NCI-H1105 (cell line): ENCODE measurements at places on chromosomes 7 and 10.

- no peak for DNase-seq
These were observed 559.6 kb downstream of the GATA3 start for GRCh38 chr10:8614054-8614565.

DNA sequence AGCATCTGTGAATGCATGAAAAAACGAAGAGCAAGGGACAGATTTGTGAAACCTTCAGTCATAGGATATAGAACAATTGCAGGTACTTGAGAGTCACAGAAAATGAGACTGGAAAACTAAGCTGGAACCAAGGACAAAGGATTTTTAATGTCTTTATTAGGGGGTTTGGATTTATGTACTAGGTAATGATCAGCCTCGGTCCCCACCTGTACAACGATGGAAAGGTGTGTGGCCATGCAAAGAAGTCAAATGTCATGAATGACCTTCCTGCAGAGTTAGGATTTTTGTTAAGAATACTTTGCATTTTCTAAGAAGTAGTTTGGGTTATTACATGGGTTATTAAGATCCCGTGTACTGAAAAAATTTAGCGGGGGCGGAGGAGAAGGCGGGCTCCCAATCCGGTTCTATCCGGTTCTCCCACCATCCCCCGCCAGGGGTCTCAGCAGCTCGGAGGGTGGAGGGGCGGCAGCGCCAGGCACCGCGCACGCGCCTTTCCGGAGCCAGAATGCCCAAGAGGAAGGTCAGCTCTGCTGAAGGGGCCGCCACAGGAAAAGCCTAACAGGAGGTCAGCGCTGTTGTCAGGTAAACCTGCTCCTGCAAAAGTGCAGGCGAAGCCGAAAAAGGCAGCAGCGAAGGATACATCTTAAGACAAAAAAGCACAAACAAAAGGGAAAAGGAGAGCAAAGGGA, 327.5 kb upstream of the PLXDC2 start:
- no peak for DNase-seq

GRCh38 chr7:4525884-4526283, 156.2 kb upstream of the FOXK1 start:
- no peak for DNase-seq

- DNase-seq = peak; percentile 91
These were observed 162.3 kb downstream of the SEM1 start for GRCh38 chr7:96547371-96547811.

GRCh38 chr7:127959770-127960169, 71.5 kb downstream of the LRRC4 start:
- DNase-seq = no peak

DNA sequence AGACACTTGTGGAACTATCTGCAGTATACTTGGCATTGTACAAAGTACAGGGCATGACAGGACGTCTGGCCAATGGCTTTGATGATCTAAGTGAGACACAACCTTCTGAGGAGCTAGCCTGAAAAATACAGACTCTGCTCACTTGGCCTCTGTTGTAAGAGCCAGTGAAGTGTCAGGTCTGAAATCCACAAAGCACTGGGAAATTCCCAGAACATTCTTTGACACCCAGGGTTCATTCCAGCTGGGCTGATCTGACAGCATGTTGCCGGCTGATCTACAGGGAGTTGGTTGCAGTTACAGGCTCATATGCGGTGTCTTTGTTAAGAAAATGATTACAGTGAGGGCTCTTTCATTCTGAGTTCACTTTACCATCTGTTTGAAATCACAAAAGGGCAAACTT, 354.6 kb downstream of the PHF14 start:
- no peak for DNase-seq

DNA sequence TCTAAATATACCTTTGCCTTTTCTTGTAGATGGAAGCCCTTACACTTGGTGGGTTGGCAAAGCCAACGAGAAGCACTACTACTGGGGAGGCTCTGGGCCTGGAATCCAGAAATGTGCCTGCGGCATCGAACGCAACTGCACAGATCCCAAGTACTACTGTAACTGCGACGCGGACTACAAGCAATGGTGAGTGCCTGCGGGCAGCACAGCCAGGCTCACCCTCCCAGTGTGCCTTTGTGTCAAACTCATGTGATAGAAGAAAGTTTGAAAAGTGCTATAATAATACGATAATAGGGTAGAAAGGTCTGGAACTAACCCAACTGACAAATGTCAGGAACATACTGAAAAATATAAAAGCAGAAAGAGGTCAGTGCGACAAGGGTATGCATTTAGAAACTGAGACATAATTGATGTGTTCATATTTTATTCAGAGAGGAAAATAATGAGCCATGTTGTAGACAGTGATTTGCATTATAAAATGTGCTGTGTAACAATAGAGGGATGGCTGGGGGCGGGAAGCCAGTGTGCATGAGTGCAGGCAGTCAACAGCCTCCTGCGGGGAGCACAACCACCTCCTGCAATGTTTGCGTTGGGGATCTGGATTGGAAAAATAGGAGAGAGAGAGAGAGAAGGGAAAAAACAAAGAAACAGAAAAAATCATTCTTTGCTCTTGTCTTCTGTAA, 686.9 kb upstream of the C7orf33 start:
- DNase-seq = no peak

DNA sequence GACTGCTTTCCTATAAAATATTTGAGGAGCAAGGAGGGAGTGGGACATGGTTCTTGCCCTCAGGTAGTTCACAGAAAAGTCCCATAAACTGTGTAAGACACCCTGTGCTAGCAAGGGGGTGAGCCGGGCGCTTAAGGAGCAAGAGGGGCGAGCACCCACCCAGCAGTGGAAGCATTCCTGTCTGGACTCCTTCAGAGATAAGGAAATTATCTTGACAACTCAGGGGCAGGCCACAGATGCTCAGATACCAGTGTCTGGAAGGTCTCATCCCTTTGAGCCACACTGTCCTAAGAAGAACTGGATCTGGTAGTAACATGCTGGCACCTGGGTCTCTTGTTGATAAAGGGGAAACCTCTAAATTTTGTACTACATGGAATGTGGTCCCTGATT, 54.1 kb downstream of the DAGLB start:
- DNase-seq = no peak

- DNase-seq = no peak
These were observed 9.6 kb downstream of the ZNF398 start for GRCh38 chr7:149156898-149157297.

DNA sequence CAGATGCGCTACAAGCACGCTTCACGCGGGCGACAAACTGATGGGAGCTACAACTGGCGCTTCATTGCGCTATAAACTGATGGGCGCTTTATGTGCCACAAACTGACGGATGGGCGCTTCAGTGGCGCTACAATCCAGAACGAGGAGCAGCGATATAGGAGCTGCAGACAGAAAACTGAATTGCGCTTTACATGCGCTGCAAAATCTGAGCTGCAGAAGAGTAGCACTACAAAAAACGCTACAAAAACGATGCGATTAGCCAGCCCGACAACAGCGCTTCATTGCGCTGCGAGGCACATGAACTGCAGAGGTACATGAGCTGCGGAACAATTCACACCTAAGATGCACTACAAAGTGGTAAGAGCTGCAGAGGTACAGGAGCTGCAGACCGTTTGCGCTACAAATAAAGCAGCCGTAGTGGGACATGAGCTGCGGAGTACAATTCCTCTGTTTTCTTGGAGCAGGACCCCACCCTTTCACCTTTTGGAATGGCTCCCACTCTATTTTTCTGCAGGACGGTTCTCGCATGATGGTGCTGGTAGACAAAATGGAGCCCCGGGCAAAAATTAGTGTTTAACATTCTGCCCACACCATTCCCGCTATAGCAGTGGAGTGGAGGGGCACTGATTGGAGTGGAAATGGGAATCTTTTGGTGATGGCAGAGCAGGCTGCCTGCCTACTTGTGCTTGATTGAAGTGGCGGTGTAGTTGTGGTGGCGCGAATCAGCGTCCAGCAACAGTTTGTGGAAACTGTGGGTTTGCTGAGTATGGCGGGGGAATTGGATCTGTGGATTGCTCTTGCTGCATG, 1.2 kb upstream of the SGCE start:
- DNase-seq = peak; percentile 23

DNA sequence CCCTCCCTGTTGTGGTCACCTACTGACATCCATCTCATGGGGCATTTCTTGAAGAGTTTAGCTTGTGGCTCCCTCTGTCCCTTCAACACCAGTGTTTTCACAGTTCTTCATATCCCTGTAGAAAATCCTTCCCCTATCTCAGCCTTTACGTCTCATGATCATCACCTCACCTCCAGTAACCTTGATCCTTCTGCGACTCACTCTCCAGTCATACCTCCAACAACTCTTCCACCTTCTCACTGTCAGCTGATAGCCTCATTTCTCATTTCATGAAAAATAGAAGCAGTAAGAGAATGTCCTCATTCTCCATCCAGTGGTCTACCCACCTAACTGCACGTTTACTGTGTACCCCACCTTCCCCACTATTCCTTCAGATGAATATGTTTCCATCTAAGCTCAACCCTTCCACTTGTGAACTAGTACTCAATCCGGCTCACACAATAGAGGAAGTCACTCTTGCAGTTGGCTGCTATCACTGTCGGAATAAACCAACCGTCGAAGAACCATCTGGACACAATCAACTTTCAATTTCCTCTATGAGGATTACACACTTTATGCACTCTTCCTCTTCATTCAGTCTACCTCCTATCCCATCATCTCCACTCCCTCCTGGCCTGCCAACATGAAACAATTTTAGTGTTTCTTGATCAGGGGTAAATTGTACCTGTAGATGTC, 256.0 kb downstream of the AHR start:
- DNase-seq = no peak

DNA sequence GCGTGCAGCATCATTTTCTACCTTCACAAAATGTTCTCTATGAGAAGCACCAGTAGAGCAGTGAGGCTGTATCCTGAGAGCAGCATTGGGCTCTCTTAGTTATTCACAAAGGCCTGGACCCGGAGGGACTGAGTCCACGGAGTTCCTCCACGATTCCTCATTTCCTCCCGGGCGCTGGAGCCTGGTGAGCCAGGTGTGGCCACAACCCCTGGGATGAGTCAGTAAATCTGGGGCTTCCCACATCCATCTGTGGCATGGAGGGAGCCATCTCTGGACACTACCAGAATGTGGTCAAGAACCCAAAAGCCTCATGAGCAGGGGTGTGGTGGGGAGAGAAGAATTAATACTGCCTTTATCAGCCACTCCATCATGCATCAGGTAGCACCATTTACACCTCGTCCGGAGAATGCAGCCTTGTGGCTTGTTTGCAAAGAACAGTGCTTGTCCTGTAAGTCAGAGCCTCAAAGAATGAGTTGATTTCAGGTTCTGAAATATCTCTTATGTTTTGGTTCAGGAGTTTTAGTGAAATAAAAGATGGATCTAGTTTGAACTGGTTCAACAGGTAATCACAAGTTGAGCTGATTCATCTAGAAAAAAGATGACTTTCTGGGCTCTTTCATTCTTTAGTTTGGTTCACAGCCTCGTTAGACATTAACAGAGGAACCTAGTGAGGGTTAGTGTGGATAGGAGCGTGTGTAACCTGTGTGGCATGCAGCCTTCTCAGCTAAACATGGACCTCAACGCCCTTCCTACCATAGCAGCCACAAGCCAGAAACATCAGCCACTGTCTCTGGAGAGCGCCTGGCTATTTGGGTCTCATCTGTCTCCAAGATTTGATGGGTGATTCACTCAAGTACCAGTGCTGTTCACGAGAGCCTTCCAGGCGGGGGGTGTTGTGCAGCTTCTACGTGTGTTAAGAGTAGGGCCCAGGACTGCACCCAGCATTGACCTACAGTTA, 95.2 kb downstream of the WDR37 start:
- no peak for DNase-seq

GRCh38 chr10:35486297-35486990, 118.7 kb upstream of the GJD4 start:
- DNase-seq = no peak

DNA sequence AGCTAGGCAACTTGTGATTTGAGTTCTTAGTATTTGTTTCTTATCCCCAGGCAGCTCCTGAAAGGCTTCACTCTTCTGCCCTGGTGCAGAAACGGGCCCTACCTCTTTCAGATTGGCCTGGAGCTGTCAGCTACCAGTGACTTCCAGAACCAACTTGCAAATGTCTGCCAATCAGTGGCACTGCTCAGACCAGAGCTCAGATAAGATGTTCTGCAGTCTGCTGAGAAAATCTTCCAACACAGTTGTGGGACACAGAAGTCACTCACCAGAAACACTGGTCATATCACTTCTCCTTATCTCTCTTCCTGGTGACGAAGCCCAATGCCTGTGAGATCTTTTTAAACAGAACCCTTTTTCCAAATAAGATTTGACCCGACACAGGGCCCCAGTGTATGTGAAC, 81.9 kb upstream of the DUSP5 start:
- DNase-seq = no peak

- no peak for DNase-seq
These were observed 357.4 kb downstream of the GLRX3 start for GRCh38 chr10:130493446-130494145.

GRCh38 chr7:29224726-29225125, 30.2 kb downstream of the CHN2 start:
- DNase-seq = no peak

- no peak for DNase-seq
These were observed 125.0 kb upstream of the THSD7A start for GRCh38 chr7:11956991-11957390.

DNA sequence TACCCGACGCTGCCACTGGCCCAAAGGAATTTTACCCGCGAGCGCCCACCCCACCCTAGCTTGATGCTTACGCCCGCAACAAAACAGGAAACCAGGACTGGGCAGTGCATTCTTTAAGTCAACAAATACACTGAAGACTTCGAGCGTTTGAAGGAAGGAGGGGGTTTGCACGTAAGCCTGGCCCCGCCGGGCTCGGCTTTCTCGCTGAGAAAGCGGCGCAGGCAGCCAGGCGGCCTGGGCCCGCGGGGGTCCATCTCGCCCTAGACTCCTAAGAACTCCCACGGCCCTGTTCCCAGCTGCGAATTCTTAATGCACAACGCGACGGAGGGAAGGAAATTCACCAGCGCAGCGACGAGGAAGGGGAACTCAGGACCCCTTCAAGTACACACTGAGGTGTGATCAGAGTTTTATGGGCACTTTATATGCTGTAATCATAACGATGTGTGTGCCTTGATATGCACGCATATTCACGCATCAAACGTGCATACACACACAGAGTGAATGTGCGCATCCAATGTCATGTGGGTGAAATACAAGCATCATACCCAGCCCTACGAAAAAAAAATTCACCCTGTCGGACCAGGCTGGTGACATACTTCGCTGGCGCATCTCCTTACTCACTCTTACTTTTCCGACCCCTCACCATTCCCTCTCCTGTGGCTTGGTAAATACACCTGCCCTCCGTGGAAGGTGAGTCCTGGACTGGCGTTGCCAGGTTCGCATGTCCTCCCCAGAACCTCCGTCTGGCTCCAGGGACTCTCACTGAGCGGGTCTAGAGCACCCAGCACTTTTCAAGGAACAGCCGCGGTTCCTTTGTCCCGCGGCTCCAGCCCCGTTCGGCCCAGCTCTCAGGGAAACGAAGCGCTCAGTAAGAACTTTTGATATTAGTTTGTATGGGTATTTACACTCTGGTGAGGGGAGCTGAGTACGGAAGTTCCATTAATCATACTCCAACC, 5.7 kb upstream of the HOXA13 start:
- no peak for DNase-seq

GRCh38 chr7:88477976-88478375, 171.3 kb upstream of the STEAP4 start:
- DNase-seq = no peak

GRCh38 chr10:100623521-100624230, 87.9 kb downstream of the HIF1AN start:
- no peak for DNase-seq
